Fibroblast of skin of abdomen (primary cell): ENCODE measurements at places on chromosomes 6 and 20.

DNA sequence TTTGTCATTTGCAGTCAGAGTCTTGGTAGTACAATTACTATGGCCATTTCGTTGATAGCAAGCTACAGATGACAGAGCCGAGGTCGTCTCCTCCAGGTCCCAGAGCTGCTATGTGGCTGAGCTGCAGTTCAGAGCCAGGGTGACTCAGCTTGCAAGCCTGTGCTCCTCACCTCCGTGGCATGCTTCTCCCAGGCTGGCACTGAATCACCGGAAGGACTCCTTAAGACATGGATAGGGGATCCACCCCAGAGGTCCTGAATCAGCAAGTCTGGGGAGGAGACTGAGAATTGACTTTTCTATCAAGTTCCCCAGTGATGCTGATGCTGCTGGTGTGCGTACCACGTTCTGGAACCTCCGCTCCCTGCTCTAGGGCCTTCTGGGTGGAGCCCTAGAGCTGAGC is 291.2 kb downstream of the CDH26 start:
- DNase-seq = peak; percentile 95

- peak; percentile 7 for DNase-seq
Measured at GRCh38 chr6:32047084-32047478, 8.9 kb downstream of the CYP21A2 start.

- DNase-seq = no peak
Measured at GRCh38 chr20:59778615-59779200, 154.7 kb downstream of the SYCP2 start.

DNA sequence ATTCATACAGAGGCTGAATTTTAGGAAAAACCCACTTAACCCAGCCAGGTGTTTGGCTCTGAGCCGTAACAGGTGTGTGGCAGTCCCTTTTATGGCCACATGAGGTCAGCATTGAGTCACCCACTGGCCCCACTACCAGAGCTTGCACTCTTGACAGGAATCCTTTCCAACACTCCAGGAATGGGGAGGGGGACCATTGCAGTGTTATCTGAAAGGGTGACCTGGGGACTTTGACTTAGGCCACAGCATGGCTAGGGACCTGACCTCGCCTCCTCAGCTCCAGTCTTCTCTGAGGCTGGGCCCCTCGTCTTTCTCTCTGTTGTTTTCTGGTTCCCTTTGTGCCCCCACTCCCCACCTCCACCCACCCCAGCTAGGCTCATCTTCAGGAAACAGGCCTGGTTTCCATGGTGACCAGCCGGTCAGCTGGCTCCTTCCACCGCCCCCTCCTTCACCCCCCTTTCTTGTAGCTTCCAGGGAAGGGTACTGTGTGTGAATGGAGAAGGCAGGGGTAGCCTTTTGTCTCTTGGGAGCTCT is 2.1 kb upstream of the TMEM151B start:
- DNase-seq = peak; percentile 21

- no peak for DNase-seq
Measured at GRCh38 chr6:32816746-32817204, at the start of gene HLA-DOB. Gene HLA-DOB, minus strand, starts transcription at chr6:32817002. Its CDS starts 51 bp downstream, at chr6:32816951.

DNA sequence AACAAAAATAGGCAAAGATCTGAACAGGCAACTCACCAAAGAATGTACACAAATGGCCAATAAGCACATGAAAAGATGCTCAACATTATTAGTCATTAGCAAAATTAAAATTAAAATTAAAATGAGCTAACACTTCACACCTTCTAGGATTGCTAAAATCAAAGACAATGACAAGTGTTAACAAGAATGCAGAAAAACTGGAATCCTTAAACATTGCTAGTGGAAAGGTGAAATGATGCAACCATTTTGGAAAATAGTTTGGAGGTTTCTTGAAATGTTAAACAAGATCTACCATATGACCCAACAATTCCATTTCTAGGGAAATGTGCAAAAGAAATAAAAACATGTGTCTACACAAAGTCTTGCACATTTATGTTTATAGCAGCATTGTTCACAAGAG is 75.5 kb upstream of the DST start:
- DNase-seq = no peak

DNA sequence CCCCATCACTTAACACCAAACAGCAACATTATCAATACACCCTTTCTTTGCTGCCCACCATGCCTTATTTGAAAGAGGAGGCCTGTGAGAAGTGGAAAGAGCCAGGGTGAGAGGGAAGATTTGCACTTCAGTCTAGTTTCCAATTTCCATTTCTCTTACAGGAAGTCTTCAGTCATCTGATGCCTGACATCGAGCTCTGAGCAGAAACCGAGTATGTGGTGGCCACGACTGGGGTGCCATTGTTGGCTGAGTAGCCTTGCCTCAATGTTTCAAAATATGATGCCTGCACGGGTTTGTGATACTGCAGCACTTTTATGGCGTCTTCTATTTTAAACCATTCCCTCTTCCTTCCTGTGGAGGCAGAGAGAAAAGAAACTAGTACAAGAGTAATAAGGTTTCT is 39.8 kb upstream of the SMIM29 start:
- DNase-seq = no peak

- DNase-seq = no peak
Measured at GRCh38 chr20:64242797-64243475, 12.6 kb upstream of the PCMTD2 start.

DNA sequence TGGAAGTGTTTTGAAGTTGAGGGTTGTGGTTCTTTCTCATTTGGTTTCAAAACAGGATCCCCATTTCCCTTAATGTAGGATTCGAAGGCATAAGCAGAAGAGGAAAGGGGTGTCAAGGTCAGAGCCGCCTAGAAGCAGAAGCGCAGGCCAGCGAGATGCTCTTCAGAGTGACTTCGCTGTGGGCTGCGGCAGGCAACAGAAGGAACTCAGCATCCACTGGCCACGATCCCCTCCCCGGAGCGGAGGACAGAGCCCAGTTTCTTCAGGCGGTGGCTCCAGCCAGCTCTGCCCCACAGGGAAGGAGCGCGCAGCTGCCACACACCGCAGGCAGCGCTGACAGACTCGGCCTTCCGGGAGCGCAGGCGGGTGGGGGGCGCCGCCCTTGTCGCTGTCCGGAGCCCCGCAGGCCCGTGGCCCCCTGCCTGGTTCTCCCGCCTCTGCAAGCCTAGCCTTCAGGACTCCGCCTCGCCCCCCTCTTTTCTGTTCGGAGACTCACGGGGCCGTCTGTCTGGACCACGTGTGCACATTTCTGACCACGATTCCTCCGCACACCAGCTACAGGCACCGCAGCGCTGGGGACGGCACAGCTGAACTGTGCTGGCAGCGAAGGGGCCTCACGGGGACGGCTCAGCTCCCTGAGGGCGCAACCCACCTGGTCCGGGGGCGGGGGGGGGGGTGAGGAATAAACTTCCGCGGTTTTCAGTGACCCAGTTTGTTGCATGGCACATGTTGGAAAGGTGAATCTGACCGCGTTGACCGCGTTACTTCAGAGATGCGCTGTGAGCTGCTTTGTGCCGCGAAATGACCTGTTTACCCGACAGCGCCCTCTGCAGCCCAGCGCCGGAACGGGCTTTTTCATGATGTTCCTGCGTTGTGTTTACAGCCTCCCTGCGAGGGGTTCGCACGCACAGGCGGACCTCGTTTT is 26.1 kb downstream of the TTLL2 start:
- DNase-seq = peak; percentile 48

DNA sequence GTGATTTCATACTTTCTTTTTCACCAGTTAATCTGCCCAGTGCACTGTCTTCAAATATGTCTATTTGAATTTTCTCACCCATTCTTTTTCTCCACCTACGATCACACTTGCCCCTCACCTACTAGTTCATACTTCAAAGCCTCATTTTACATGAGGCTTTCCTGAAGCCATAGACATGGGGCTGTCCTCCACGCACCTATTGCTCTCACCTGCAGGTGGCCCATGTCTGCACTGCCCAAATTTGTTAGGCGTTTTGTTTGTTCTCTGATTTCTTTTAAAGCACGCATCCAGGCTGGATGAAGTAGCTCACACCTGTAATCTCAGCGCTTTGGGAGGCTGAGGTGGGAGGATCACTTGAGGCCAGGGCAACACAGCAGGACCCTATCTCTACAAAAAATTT is 106.8 kb upstream of the RIPOR2 start:
- no peak for DNase-seq

- DNase-seq = peak; percentile 74
Measured at GRCh38 chr6:56730663-56731529, 88.2 kb upstream of the DST start.

DNA sequence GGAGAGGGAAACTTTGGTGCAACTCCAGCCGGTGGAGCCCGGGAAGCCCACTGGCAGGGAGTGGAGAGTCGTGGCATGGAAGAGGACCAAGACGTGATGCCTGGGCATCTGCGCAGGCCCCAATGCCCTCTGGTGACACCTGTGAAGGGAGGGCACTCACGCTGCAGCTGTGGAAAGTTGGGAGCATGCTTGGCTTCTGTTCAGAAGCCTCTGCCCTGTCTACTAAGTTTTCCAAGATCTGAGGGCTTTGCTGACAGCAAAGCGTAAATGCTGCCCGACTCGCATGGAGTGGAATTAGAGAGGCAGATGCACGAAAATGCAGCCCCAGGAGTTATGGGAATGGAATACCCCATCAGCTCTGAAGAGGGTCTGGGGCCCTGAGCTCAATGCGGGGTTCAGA is 75.7 kb downstream of the SYNDIG1 start:
- no peak for DNase-seq

DNA sequence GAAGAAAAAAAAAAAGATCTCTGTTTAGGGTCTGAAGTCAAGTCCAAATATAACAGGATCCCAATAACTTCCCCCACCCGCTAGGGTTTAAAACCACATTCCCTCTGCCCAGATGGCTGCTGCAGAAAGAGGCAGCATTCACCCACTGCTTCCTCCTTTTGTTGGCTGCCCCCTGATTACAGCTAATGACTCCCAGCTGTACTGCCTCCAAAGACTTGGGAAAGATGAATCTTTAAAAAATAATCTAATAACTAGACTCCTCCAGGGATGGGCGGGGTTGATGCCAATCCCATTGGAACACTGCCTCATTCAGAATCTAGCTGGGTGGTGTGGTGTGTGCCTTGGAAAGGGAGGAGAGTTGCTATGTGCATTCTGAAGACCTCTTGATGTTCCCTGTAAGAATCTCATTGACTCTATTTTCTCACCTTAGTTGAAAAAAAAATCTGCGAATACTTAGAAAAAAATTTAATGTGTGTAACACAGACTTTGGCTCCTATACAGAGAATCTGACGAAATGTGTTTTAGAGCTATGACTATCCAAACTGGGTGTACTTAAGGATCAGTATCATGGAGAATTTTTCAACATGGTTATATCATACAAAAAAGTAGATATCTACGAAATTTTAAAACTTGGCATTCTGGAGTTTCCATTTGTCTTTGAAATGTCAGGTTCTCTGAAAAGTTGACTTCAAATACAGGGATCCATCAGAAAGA is 174.0 kb downstream of the RNF144B start:
- no peak for DNase-seq

GRCh38 chr6:14987490-14987889 is 258.4 kb upstream of the JARID2 start:
- DNase-seq = no peak

DNA sequence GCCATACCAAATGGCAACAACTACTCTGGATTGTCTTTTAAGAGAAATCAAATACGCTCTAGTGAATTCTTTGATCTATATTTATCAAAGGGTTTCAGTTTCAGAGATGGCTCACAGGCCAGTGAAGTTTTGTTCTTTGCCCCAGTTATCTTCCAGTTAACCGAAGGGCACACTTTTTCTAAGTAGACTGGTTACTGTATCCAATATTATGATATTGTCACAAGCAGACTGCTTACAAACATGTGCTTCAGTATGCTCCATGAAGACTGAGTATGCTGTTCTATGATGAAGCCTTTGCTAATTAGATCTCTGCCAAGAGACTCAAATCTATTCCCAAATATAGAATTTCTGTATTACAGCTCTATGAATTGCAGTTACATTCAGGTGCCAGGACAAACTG is 181.1 kb downstream of the REV3L start:
- DNase-seq = no peak
